ENCODE measurements at places on chromosomes 16 and 17.

DNA sequence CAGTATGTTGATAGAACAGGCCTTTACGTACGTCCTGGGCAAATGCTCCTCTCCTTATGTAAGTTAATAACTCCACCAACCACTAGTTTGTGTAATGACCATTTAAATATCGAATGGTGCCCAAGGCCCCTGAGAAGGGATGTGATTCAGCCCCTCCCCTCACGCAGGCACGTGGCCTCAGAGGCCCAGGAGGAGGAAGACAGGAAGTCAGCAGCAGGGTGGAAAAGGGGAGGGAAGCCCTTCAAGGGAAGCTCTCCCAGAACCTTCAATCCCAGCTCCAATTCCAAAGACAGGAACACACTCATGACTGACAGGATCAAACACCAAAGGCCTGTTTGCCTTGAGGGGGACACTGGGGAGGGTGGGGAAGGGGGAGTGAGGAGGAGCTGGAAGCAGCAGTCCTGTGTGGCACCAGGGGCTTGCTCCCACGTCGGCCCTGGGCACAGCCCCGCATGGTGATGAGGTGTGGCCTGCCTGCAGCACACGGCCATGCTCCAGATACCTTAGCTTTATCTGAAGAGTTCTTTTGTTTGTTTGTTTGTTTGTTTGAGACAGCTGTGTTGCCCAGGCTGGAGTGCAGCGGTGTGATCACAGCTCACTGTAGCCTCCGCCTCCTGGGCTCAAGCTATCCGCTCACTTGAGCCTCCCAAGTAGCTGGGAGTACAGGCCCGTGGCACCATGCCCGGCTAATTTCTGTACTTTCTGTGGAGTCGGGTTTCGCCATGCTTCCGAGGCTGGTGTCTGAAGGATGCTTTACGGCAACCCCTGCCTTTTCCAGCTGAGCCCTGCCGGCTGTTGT is 105.0 kb downstream of the ZNF778 start:
- DNase-seq = no peak

GRCh38 chr16:88358023-88358420 is 24.7 kb upstream of the ZNF469 start:
- no peak for DNase-seq

DNA sequence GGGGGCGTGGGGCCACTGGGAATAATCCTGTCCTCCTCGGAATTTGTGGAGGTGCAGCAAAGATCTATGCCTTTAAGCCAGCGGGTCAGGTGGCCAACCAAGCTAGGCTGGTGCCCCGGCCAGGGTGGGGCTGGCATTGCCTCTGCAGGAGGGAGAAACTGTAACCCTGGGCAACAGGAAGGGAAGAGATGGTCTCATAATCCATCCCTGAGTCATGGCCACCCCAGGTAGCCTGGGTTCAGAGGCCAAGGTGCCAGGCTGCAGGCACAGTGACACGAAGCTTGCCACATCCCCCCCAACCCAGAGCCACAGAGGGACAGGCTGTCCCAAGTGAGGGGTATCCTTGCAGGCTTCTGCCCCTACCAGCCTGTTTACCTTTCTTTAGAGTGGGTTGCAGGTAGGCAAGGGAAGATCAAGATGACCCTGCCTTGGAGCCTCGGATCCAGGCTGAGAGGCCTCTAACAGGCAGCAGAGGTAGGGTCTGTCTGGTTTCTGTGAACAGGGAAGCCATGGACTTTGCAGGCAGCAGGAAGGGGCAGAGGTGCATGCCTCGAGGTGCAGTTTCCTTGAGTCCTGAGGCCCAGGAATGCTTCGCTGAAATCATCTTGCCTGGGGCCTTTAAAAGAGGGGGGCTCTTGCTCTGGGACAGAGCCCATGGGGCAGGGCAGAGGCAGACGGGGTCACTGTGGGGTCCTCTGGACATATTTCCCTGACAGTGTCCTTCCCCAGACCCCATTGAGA is 4.0 kb downstream of the LASP1 start:
- DNase-seq = no peak

DNA sequence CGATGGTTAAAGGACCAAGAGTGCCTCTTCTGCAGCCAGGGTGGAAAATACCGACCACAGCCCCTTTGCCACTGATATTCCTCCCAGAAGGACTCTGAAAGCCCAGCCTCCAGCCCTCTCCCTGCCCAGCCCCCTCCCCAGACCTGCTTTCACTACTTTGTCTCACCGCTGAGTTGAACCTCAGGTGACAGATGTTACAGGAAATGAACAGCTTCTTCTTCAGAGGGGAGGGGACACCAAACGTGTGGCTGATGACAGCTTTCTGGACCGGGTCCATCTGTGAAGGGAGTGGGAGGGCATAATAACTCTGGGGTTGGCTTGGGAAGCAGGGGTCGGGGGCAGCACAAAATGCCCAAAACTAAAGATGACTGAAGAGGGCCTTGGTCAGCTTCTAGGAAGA is 14.2 kb downstream of the NKIRAS2 start:
- DNase-seq = no peak

DNA sequence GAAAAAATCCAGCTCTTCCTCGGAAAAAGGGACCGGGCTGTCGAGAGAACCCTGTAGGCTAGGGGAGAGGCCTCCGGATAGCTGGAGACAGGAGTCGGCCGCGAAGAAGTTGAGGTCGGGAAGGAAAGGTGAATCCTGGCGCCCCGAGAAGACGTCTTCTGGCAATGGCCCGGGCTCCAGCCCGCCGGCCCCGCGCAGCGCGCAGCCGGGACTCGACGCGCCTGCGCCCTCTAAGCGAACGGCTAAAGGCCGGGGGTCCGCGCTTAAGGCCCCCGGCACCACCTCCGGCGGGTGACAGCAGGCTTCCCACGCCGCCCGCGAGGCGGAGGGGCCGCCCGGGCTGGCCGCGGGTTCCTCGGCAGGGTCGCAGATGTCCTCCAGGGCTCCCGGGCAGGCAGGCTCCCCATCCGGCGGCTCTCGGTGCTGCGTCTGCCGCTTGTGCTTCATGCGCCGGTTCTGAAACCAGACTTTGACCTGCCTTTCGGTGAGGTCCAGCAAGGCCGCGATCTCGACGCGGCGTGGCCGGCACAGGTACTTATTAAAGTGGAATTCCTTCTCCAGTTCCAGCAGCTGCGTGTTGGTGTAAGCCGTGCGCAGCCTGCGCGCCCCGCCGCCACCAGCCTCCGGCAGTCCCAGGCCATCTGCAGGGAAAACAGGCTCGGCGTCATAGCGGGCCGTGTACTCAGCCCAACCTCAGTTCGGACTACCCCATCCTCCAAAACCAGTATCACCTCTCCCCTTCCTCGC is 1.6 kb downstream of the HOXB2 start:
- DNase-seq = peak; percentile 53

GRCh38 chr16:1614456-1615102 is 2.4 kb downstream of the CRAMP1 start:
- DNase-seq = no peak

DNA sequence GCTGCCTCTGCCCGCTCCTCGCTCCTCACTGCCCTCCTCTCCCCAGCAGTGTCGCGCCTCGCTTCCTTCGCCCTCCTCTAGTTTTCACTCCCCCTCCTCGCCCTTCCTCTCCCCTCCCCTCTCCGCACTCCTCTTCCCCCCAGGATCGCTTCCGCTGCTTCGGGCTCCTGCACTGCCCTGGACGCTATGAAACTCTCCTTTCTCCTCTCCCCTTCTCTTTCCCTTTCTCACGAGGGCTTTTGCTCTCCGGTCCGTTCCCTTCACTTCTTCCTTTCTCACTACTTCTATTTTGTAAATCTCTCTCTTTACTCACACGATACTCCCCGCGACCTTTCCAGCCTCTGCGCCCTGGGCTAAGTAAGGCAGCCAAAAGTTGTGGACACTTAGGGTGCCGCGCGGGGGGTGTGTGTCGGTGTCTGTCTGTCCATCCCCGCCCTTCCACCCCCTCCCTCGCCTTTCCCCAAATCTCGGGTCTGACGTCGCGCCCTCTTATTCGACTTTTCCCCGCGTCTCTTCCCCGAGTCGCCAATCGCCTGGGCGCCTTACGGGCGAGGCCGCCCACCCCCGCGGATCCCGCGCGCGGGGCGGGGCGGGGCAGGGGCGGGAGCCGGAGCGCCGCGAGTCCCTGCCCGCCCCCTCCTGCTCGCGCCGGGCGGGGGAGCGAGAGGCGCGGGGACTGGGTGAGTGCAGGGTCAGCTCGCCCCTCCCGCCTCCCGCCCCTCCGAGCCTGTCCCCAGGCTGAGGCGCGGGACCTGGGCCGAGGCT is at the start of gene IRX3:
IRX3 (minus strand) TSS at position 422 of the 765 bp plus-strand sequence. CDS start 737 bp downstream, outside the sequence.
- no peak for DNase-seq

DNA sequence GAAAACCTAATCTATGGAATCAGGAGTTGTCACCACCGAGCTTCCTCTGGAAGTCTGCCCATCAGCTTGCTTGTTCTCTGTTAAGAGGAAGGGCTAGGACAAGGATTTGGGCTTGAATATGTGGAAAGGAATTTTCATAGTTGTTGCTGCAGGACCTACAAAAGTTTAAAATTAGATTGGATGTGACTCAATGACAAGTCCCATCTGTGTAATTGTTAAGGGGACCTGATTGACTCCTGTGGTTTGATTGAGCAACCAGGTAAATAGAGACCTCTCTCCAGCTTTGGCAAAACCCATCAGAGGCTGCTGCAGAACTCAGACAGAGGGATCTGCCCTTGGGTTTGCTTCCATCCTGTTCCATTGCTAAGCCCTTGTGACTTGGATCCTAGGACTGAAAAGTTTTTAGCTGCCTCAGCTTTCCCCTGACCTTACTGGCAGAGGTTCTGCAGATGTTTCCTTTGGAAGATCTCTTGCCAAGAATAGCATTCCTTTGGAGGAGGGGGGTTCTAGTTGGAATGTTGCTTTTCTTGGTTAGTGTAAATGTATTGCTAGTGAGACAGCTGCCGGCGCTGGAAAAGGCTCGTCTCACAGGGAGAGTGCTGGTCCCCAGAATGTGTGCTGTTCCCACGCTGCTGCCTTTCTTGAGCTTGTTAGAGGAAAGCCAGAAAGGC is 50.0 kb downstream of the SF3B3 start:
- no peak for DNase-seq

GRCh38 chr16:85370543-85370880 is 242.6 kb upstream of the GSE1 start:
- no peak for DNase-seq

GRCh38 chr16:72825912-72826621 is 221.9 kb downstream of the ZFHX3 start:
- no peak for DNase-seq

GRCh38 chr17:48636177-48637018 is 10.2 kb upstream of the HOXB9 start:
- DNase-seq = peak; percentile 73

DNA sequence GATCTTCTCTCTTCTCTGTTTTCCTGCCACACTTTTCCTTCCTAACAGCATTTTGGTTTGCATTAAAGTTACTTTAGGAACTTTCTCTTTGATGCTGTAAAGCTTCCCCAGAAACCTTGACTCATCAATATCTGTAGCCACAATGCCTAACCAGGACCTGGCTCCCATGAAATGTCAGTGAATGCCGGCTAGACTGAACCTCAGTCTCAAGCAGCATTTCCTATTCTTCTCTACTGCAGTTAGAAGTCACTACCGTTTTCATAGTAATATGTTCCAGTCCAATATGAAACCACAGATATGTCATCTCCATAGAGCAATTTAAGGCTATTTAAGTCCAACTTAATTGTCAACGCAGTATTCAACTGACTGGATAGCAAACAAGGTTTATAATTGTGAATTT is 28.9 kb downstream of the ITFG1 start:
- no peak for DNase-seq

DNA sequence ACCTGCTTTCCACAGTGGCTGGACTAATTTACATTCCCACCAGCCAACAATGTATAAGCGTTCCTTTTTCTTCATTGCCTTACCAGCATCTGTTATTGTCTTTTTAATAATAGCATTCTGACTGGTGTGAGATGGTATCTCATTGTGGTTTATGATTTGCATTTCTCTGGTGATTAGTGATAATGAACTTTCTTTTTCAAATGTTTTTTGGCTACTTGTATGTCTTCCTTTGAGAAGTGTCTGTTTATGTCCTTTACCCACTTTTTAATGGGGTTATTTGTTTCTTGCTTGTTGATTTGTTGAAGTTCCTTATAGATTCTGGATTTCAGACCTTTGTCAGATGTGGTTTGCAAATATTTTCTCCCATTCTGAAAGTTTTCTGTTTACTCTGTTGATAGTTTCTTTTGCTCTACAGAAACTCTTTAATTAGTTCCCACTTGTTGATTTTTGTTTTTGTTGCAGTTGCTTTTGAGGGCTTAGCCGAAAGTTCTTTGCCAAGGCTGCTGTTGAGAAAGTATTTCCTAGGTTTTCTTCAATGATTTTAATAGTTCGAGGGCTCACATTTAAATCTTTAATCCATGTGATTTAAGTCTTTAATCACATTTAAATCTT is 26.8 kb downstream of the ITGAM start:
- no peak for DNase-seq

DNA sequence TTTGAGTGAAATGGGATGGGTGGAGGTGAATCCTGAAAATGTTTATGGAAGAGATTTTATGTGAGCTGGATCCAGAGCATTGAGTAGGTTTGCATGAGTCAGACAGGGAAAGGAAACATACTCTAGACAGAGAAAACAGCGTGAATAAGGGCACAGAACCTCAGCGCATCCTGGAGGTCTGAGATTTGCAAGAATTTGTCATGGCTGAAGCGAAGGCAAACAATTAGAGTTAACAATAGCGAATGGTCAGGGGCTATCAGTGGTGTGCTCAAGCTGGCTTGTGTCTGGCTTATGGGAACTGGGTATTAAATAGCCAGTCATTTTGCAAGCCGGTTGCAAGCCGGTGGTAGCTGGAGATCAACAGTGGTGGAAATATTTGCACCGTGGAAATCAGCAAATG is 36.4 kb downstream of the MAP2K6 start:
- DNase-seq = no peak

DNA sequence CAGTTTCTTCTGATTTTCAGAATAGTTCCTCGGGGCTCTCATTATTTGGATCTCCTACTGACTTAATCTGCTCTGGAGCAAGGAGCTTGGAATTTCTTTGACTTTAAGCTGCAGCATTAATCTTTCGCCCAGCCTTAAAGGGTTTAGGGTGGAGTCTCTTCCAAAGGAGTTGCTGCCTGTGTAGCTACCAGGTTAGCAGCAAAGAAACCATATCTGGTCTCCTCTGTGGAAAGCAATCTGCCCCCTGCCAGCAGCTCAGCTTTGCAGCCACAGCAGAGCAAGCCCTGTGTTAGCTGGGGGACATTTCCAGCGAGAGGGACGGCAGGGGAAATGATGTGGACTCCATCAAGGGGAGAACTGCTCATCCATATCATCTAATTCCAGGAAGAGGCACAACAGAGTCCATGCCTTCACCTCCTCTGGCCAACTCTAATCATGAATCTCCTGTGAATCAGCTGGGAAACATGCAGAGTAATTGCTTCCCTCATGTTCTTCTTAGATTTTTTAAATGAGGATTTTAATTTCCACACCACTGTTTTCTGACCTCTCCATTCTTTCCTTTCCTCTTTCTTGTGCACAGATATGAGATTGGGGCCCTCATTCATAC is 827.6 kb upstream of the CA10 start:
- no peak for DNase-seq

Measured in activated CD8-positive, alpha-beta memory T cell treated with anti-CD3 and anti-CD28 coated beads, Interleukin-2, amount 50 U/mL, for 4 hours (primary cell).